ENCODE measurements at places on chromosomes 3 and 15.

DNA sequence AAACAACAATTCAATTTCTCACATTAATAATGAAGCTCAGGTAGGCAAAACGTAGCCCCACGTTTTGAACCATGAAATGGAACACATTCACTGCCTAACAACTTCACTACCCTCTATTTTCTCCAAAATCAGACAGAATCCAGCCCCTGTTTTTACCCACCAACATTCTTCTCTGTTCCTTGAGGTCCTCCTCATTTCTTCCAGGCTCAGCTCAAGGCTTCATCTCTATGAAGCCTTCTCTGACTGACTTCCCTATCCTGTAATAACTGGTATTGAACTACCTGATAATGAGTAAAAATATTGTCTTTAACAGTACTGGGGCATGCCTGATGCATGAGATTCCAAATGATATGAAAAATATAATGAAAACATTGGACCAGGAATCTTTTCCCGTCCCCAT, 2.2 kb downstream of the TFRC start:
- no peak for DNase-seq

DNA sequence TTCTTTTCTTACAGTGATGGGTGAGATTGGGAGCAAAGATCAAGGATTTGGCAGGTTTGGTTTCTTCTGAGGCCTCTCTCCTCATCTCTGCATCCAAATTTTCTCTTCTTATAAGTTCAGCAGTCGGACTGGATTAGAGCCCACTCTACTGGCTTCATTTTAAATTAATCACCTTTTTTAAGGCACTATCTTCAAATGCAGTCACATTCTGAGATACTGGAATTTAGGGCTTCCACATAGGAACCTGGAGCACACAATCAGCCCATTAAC, 56.5 kb upstream of the PLSCR4 start:
- DNase-seq = no peak

DNA sequence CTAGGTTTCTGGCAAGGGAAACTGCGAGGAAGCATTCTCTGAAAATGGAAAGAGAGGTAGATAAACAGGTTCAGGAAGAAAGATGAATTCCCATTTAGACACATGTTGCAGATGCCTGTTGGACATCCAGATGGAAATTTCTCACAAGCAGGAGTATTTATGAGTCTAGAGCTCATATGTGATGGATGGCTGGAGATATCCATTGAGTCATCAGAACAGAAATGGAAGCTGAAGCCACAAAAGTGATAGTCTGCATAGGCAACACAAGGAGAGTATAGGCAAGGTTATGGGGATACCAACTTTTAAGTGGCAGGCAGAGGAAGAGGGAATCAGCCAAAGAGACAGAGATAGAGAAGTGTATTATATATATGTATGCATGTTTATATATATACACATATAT, 6.3 kb upstream of the RAMAC start:
- DNase-seq = no peak

DNA sequence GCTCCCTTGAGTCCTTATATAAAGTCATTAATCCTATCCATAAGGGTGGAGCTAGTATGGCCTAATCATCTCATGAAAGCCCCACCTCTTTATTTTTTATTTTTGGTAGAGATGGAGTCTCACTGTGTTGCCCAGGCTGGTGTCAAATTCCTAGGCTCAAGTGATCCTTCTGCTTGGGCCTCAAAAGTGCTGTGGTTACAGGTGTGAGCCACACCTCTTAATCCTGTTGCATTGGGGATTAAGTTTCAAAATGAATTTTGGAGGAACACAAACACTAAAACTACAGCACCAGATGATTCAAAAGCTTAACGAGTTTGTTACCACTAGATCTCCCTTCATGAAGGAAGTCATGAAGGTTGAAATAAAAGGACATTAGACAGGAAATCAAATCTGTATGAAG, 27.7 kb downstream of the RAB7A start:
- DNase-seq = no peak

GRCh38 chr15:44300572-44300971, 12.1 kb downstream of the GOLM2 start:
- no peak for DNase-seq

DNA sequence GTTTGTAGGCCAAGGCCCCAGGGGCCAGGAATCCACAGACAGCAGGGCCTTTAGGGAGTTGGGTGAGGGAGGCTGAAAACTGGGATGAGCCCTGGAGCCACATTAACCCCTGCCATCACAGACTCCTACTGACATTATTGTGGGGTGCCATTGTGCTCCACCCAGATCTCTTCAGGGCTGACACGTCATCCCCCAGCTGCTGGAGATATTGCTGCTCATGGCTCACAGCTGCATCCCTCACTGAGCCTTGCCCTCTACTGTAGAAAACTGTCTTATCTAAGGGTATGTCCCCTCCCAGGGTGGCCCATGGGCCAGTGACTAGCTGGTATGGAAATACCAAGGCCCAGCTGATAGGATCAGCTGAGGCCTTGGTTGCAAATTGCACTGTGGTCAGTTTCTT, 87.3 kb upstream of the PRR23C start:
- DNase-seq = no peak

DNA sequence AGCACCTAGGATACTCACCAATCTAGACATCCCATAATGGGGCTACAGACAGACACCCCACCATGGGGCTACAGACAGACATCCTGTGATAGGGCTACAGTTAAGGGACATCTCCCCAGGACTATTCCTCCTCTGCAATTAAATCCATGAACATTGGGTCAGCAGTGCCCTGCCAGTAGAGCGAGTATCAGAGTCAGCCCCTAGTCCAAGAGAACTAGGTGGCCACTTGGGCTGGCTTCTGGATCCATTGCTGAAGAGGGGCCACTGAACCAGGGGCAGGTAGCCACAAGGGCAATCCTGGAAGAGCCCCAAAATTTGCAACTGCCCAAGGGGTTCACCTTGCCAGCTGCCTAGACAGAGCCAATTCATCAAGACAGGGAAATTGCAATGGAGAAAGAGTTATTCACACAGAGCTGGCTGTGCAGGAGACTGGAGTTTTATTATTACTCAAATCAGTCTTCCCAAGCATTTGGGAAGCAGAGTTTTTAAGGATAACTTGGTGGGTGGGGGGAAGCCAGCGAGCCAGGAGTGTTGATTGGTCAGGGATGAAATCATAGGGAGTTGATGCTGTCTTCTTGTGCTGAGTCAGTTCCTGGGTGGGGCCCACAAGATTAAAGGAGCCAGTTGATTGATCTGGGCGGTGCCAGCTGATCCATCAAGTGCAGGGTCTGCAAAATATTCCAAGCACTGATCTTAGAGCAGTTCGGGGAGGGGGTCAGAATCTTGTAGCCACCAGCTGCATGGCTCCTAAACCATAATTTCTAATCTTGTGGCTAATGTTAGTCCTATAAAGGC, 170.2 kb upstream of the SMAD3 start:
- no peak for DNase-seq

DNA sequence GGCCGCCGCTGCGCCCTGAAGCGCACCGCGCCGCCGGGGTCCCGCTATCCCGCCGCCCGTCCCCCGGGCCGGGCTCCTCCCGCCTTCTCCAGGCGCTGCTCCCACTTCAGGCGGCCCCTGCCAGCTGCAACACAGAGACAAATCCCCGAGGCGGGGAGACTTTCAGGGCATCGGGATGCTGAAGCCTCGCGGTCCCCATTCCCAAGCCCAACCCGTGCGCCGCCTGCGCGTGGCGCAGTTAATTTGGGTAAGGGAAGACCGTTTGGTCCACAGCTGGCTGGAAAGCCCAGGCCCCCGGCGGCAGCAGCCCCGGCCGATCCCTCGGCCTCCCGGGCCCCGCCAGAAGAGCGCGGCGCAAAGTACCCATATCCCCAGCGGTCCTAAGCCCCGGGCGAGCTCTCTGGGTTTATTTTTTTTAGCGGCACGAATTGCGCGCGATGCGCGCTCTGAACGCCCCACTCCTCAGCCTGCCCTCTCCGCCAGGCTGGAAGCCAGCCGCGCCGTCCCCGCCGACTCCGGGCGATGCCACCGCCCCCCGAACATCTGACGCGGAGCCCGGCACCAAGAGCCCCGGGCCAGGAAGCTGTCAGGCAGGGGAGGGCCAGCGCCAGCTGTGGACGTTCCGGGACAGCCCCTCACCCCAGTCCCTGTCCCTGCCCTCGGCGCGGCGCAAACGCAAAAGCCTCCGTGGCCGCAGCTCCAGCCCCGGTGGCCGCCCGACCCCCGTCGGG, 517 bp downstream of the FBN1 start:
- peak; percentile 68 for DNase-seq

- no peak for DNase-seq
Observed at GRCh38 chr3:140225996-140226395, 291.0 kb downstream of the CLSTN2 start.

- DNase-seq = no peak
Observed at GRCh38 chr3:155646669-155647068, 98.2 kb downstream of the PLCH1 start.

DNA sequence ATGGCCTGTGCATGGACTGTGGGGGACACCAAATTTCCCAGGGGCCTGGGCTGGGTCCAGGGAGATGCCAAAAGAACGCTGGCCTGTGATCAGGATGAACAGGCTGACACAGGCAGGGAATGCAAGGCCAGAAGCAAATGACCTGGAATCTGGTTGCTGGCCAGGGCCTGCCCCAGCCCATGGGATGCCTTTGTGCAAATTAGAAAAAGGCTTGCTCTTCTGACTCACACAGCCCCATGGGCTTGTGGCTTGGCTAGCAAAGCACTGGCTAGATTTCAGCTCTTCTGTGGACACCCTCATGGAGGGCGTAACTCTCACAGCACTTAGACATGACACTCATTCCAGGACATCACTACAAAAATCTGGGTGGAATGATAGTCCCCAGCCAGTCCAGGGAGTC, 356.0 kb downstream of the SHQ1 start:
- DNase-seq = peak; percentile 12

GRCh38 chr3:123660900-123661299, 76.0 kb upstream of the HACD2 start:
- DNase-seq = peak; percentile 98

- DNase-seq = no peak
Observed at GRCh38 chr3:60282866-60283265, 968.4 kb downstream of the FHIT start.

GRCh38 chr3:125072301-125072700, 16.5 kb upstream of the HEG1 start:
- DNase-seq = peak; percentile 12

- DNase-seq = no peak
Observed at GRCh38 chr3:186060222-186060621, 48.7 kb downstream of the ETV5 start.

- peak; percentile 68 for DNase-seq
Observed at GRCh38 chr3:134357914-134358811, 16.1 kb downstream of the AMOTL2 start.

- DNase-seq = peak; percentile 23
Observed at GRCh38 chr3:197513953-197514785, 41.6 kb downstream of the BDH1 start.

DNA sequence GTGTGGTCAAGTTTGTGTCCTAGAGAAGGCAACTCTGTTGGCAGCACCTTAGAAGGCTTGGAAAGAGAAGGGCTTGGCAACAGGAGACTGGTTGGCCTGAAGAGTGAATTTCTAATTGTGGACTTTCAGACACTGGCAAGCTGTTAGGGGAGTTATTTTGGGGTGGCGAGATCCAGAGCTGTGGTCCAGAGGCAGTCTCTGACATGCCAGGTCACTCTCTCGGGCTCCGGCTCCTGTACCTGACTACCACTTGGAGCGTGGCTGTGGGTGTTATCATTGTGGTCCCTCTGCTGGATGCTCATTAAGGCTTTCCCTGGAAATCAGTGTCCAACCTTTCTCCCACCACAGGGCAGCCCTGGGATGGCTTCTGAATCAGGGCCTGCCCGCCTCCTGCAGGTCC, 209.0 kb downstream of the SLCO3A1 start:
- DNase-seq = no peak

- DNase-seq = no peak
Observed at GRCh38 chr3:160665784-160666526, 11.0 kb upstream of the ARL14 start.

GRCh38 chr3:168534761-168535160, 439.0 kb upstream of the GOLIM4 start:
- DNase-seq = no peak

- DNase-seq = no peak
Observed at GRCh38 chr3:69562020-69562419, 176.1 kb upstream of the FRMD4B start.

- DNase-seq = peak; percentile 61
Observed at GRCh38 chr15:43776101-43776717, 557 bp downstream of the ELL3 start.

DNA sequence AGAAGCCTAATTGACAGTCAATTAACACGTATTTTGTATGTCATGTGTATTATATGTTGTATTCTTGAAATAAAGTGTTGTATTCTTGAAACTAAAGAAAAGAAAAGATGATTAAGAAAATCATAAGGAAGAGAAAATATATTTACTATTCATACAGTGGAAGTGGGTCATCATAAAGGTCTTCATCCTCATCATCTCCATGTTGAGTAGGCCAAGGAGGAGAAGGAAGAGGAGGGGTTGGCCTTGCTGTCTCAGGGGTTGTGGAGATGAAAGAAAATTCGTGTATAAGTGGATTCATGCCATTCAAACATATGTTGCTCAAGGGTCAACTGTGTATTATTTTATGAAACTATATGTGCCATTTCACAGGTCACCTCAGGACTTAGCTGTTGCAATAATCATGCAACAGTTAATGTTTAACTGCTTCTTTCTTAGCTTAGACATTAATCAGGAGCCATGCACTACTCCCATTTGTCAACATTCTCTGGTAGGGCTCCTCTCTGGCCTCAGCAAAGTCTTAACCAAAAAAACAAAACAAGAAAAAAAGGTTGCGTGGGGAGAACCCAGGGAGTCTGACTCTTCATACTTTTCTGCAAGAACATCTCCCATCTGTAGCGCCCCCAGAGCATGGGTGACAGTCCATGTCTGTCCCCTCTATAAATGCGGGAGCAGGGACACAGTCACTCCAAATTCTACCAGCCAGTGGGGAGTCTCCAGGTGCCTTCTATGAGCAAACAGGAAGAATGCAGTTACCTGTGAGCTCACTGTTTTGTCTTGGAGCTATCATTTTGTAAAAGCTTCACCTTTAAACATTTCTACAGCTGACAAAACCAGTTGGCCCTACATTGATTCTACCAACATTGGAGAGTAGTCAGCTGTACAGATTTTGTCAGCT, 19.9 kb upstream of the LRRC2 start:
- no peak for DNase-seq

DNA sequence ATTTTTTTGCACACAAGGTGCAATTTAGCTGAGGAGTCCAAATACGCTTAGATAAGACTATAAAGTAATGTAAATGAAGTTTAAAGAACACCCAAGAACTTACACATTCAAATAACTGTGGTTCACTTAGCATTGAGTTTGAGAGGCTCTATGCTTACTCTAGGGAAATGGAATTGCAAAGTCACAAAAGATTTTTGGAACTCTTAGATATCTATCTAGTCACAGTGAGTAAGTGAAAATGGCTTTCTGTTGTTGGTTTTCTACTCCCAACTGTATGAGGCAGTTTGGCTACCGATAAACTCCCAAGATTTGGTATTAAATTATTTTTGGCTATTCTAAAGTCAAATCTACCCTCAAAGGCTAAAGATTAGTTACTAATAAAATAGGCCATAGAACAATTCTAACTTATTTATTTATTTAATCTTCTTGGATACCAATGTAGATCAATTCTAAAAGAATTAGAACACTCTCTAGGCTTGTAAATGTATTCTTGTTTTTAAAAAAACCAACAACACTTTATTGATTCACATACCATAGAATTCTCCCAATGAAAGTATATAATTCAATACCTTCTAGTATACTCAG, 165.4 kb downstream of the SNRK start:
- no peak for DNase-seq

GRCh38 chr3:124840331-124840730, 46.8 kb downstream of the ITGB5 start:
- no peak for DNase-seq
